ENCODE measurements at places on chromosomes 4 and X. TPM values are rescaled to one million over a fixed set of nuclear protein-coding genes. Genes with fewer than 3 reads are reported as not detected.

The NUDT10 gene
- 1.4 TPM for total RNA-seq

The P2RY8 gene
- total RNA-seq: not detected

The KLHL13 gene
- total RNA-seq: 0.28 TPM

The CT83 gene
- total RNA-seq: not detected

The H2BW2 gene
- total RNA-seq: not detected

The CLCN5 gene
- total RNA-seq: 2.3 TPM

The ANKRD50 gene
- 4.3 TPM for total RNA-seq

The CCDC149 gene
- total RNA-seq: 2.6 TPM

The TSPAN7 gene
- total RNA-seq: 3.0 TPM

The ODAM gene
- total RNA-seq: not detected

The PDLIM5 gene
- total RNA-seq: 40.6 TPM
